Large intestine (tissue), 12 donors: ENCODE measurements at places on chromosomes 7 and 10.

DNA sequence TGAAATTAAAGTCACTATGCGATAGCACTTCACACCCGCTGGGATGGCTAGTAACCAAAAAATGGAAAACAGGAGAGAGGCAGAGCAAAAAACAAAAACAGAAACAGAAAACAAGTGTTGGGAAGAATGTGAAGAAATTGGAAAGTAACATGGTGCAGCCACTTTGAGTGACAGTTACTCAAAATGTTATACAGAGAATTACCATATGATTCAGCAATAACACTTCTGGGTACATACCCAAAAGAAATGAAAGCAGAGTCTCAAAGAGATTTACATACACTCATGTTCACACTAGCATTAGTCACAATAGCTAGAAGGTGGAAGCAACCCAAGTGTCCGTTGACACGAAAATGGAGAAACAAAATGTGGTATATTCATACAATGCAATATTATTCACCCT, 88.6 kb upstream of the KCNIP2 start:
- DNase-seq: no peak

DNA sequence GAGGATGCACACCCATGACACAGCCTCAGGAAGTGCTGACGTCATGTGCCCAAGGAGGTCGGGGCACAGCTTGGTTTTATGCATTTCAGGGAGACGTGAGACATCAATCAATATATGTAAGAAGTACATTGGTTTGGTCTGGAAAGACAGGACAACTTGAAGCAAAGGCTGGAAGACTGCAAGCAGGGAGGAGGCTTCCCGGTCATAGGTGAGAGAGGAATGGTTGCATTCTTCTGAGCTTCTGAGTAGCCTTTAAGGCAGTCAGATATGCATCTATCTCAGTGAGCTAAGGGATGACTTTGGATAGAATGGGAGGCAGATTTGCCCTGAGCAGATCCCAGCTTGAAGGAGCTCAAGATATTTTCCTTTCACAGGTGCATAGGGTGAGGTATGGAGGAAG, 349.5 kb downstream of the TYW1 start:
- DNase-seq: no peak

DNA sequence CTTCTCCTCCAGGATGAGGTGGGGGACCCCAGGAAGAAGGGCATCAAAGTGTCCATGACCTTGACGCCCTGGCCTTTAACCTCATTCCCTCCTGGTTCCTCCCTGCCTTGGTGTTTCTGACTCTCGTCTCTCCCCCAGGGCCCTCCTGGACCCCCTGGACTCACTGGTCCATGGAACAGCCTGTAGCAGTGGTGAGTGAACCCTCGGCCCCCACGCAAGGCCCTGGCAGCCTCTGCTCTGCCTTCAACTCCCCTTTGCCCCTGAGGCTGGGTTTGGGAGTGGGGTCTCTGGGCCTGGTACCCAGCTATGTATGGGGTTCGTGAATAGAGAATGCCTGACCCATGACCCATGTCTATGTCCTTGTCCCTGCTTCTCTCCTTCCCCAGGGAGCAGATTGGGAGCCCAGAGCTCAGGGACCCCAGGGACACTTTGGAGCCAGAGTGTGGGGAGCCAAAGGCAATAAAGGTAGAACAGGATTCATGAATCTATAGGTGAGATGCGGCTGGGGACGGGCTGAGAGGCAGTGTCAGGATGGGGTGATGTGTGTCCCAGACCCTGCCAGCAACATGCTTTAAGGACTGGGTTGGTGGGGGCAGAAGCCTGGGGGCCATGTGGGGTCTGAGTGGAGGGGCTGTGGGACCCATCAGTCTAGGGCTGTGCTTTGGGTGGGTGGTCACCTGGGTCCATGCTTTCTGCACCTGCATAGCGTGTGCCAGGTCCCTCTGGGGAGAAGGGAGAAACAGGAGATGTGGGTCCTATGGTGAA, 18.4 kb upstream of the VOPP1 start:
- DNase-seq: no peak

DNA sequence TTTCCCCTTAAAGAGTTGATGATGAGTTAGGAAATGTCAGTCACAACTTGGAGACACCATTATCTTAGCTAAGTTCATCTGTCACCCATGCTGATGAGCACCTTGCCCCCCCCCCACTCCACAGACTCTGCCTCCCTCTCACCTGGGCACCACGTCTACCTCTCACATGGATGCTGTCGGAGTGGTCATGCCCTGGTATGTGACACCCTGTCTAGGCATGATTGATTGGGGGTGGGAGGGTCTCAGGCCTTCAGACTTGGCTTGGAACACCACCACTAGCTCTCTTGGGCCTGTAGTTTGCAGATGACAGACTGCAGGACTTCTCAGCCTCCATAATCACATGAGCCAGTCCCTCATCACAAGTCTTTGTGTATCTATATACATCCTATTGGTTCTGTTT, 78.0 kb downstream of the WDR37 start:
- no peak for DNase-seq

DNA sequence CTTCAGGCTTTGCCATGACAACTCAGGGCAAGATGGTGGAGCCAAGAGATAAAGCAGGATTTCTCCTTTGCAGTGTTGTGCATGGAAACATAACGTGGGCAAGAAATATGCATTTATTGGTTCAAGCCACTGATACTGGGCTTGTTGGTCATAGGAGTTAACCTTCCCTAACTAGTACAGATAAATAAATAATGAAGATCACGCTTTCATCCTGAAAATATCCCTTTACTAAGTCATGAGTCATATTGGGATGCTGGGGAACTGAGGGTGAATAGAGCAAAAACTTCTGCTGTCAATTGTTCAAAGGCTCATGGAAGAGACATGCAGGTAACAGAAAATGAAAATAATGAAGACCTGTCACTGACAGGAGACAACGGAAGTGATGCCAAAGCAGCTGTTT, 55.5 kb downstream of the TES start:
- DNase-seq: no peak

GRCh38 chr10:123143162-123143824, 4.6 kb upstream of the HMX2 start:
- no peak for DNase-seq

GRCh38 chr7:82388138-82388537, 55.4 kb downstream of the CACNA2D1 start:
- DNase-seq: no peak

DNA sequence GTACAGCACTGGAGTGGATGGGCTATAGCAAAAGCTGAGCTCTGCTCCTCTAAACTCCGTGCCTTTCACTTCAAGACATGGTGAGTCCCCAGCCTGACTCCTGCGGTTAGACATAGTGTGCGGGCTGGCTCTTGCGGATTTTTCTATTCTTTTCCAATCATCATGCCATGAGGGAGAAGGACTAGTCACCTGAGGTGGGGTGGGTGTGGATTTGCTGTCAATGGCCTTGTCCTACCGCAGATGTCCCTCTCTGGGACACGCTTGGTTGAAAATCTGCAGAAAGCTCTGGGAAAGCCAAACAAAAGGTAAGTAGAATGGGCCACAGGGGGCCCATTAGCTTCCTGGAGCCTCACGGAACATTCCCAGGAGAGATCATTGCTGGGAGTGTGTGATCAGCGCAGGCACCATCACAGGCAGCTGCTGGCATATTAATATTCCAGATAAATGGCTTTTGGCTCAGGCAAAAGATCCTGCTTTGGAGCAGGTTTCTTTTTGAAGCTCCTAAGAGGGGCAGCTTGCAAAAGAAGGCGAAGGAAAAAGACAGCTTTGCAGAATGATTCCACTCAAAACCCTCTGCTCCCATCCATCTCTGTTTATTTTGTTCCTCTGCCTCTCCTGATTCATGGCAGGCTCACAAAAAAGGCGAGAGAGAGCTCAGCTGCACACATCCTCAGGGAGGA, 509.0 kb upstream of the ZMIZ1 start:
- DNase-seq: no peak

DNA sequence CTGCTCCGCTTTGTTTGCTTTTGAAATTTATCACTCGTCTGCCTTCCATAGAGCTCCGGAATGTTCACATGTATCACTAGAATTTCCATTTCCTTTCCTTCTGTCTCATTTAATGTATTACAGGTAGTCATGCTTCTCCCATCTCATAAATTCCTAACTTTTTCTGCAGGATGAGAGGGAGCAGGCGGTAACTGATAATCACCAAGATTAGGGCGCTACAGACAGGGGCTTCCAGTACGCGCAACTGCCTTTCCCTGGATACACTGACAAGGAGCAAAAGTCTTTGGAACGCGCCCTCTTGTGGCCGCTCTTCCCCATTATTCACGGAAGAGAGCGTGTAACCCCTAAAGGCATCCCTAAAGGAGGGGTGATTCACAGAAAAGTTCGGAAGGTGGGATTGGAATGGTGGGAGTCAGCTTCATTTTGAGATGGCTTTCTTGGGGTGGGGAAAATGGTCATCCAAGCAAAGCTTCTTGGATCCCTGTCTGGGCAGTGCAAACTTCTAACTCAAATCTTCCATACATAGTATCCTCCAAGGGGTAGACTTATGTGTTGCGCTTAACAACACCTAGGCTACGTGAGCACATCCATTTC, 6.5 kb downstream of the INHBA start:
- DNase-seq: peak; percentile 51
